ENCODE measurements at places on chromosomes 6 and 20.
A peak's percentile ranks its signal among the peaks of the same experiment; 100 is the strongest.

- DNase-seq = no peak
Measured at GRCh38 chr20:51050531-51051075, 27.7 kb upstream of the KCNG1 start.

GRCh38 chr6:35497571-35498421, 917 bp upstream of the TEAD3 start:
- DNase-seq = peak; percentile 62

- DNase-seq = no peak
Measured at GRCh38 chr6:56147766-56148165, 99.6 kb downstream of the COL21A1 start.

DNA sequence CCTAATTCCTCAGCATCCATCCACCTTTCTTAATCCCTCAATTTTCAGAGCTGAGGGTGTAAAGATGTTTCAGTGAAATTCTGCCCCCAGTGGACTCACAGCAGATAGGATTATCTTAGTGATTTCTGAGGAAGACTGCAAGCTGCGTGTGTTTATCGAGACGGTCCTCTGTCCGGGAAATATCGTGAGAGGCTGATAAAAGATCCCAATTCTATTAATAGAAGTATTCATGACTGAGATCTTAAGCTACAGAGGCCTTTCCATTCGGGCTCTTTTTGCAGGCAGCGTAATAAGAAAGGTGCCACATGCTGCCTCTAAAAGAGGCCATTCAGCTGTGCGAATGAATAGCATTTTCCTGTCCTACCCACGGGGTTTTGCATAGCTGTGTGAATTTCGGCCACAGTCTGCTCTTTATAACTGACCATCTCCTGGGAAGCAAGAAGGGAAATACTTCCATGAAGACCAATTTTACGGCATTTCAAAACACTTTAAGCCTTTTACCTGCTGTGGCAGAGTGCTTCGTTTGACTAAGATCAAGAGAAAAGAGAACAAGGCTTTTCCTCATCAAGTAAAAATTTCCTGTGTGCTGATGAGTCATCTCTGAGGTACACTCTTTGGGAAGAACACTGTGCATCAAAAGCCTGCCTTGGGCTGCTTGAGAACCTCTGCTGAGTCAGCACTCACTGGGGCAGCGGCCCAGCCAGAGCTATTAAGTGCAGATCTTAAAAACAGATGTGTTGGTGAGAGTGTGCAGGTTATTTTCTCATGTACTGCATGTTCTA, 208.8 kb downstream of the ARHGAP18 start:
- no peak for DNase-seq

DNA sequence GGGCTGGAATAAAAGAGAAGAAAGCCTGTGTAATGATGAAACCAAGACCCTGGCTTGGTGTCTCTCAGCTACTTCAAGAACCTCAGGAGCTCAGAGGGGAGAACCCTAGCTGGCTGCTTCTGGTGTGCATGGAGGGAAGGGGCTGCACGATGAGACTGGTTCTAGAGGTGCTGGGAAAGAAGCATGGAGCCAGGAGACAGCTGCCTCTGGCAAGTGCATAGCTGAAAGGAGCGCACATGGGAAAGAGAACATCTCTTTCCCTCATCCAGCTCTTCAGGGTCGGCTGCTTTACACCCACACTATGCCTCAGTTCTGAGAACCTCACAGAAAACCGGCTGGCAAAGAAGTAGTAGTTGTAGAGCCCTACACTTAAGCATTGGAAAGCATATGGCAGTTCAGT, 139.5 kb downstream of the QKI start:
- no peak for DNase-seq

GRCh38 chr6:17202526-17202925, 78.6 kb upstream of the RBM24 start:
- DNase-seq = no peak

DNA sequence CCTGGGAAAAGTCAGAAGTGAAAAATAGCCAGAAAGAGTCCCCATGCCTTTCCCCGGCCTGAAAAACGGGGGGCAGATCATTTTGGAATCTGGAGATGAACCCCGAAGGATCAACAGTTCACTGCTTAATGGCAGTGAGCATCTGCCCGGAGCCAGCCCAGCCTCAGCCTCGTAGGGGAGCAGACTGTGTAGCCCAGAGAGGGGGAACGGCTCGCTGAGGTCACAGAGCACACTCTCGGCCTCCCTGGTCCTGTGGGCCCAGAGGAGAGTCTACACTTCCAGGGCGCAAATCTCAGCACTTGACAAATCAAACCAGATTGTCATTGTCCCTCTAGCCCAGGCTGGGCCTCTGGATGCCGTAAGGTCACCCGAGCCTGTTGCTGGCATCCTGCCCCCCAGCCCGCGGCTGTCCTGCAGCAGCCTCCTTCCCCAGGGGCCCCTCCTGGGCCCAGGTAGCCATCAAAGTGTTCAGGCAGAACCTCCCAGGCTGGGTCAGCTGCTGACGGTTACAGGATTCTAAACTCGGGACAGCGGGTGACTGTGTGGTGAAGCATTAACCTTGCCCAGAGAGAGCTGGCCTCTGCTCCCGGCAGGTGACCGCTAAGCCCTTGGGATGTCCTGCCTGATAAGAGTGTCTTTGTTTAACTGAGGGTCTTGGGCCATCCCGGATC, 56.1 kb downstream of the GNAS-AS1 start:
- no peak for DNase-seq

DNA sequence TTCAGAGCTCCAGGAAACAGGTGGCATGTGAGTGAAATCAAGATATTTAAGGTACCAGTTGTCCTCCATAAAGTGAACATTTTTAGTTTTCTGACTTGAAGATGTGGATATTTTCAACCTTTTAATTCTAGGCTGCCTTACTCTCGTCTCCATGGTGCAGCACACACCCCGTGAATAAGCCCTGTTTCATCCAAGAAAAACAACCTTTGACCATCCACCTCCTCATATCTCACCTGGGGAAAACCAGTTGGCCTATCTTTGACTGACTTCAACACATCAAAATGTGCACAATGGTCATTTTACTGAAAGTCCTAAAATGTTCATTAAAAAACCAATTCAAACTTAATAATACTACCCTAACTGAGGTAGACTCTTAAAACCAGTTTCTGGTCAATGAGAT, 73.8 kb upstream of the CD2AP start:
- DNase-seq = no peak

DNA sequence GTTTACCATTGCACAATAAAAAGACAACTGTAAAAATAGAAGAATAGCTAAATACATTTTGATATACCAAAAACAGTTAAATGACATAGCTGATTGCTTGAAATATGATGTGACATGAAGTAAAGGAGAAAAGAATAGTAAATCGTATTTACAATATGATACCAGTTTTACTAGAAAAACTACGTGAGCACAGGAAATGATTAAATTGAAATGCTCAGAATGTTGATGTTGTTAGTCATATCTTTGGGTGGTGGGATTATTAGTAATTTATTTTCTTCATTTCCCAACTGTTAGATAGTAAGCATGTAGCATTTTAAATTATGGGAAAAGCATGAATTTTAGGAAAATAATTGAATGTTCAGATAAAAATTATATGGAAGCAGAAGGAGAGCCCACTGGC, 268.3 kb upstream of the TAB2 start:
- DNase-seq = no peak

GRCh38 chr20:50110141-50111047, 2.6 kb downstream of the UBE2V1 start:
- DNase-seq = peak; percentile 73

DNA sequence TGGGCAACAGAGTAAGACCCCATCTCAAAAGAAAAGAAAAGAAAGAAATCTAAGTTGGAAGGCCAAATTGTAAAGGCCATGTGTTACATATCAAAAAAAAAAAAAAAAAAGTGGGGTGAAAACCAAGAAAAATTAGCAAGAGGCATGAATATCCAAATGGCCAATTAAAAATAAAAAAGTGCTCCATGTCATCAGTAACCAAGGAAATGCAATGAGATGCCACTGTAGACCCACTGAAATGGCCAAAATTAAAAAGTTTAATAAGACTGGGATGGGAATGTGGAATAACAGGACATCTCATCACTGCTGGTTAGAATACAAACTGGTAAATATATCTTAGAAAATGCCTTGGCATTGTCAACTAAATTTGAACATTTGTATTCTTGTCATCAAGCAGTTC, 30.1 kb upstream of the BCLAF1 start:
- no peak for DNase-seq

GRCh38 chr6:162099685-162100084, 627.9 kb downstream of the PRKN start:
- peak; percentile 70 for DNase-seq

DNA sequence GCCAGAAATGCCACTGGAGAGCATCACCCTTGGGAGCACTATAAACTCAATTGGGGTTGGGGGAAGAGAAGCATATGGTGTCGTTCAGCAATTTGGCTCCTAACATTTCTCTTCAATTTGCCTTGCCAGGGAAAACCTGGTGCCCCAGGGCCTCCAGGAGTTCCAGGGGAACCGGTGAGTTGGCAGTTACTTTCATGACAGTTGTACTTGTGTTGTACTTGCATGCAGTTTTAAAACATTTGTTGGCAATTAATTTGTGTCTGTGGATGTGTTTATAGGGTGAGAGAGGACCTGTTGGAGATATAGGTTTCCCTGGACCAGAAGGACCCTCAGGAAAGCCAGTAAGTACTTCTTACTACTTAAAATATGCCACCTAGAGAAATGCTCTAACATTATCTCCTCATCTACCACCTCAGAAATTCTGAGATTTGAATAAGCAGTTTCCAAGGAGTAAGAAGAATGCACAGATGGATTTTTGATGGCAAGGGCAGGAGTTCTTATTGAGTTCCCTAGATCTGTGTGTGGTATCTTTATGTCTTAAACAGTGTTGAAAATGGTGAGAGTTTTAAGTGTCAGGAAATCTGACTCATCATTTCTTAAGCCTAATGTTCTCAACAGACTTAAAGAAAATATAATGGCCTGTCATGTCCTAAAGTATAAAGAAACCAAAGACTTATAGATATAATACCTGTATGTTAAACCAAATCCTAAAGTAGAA, 122.5 kb downstream of the COL9A1 start:
- no peak for DNase-seq

GRCh38 chr6:73791336-73791735, 95.3 kb downstream of the CD109 start:
- no peak for DNase-seq

DNA sequence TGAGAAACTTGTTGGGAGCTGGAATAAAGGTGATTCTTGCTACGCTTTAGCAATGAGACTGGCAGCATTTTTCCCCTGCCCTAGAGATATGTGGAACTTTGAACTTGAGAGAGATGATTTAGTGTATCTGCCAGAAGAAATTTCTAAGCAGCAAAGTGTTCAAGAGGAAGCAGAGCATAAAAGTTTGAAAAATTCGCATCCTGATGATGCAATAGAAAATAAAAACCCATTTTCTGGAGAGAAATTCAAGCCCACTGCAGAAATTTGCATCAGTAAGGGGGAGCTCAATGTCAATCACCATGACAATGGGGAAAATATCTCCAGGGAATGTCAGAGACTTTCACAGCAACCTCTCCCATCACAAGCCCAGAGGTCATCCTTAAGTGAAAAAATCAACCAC, 35.3 kb downstream of the MICA start:
- no peak for DNase-seq

- DNase-seq = no peak
Measured at GRCh38 chr6:111129013-111129412, 41.7 kb downstream of the SLC16A10 start.

- no peak for DNase-seq
Measured at GRCh38 chr6:131949620-131949908, 1.6 kb downstream of the CCN2 start.

- no peak for DNase-seq
Measured at GRCh38 chr6:166901626-166902025, 54.7 kb downstream of the RNASET2 start.

- no peak for DNase-seq
Measured at GRCh38 chr6:2938632-2939083, 32.7 kb downstream of the SERPINB6 start.

- no peak for DNase-seq
Measured at GRCh38 chr6:124977067-124977908, 15.1 kb downstream of the RNF217 start.

GRCh38 chr20:59125836-59126235, 37.8 kb upstream of the ZNF831 start:
- no peak for DNase-seq

DNA sequence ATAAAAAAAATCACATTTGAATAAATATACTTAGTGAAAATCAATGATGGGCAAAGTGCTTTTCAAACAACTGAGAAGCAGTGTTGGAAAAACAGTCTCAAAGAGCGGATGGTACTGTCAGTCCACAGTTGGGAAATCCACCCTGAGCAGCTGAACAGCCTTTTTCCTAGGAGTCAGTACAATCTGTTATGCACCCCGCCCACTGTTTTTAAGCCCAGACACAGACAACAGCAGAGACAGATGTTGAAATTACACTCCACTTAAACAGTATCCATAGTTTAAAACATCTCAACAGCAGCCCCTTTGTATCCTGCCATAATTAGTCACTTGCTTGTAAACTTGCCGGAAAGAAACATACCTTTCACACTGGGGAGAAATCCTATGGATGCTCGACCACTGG, 372 bp downstream of the KIAA0408 start:
- no peak for DNase-seq

- no peak for DNase-seq
Measured at GRCh38 chr20:50866036-50866685, 65.1 kb downstream of the ADNP start.

- DNase-seq = no peak
Measured at GRCh38 chr6:40346246-40346645, 240.9 kb downstream of the LRFN2 start.

DNA sequence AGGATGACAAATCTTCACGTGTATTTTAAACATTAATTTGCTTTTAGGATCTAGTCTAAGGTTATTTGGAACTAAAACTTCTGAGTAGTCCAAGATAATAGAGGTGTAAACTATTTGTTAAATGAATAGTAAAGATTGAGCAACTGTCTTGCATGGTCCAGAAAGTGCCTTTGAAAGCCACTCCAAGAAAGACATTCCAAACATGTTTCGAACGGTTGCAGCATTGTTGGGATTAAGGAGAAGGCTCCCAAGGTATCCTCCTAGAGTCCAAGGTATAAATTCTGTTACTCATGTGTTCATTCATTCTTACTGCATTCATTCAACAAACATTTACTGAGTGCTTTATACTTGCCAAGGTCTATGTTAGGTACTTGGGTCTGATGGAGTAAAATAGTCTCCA, 28.8 kb upstream of the MYLK2 start:
- DNase-seq = no peak

GRCh38 chr6:69820018-69820417, 23.2 kb upstream of the LMBRD1 start:
- DNase-seq = no peak

DNA sequence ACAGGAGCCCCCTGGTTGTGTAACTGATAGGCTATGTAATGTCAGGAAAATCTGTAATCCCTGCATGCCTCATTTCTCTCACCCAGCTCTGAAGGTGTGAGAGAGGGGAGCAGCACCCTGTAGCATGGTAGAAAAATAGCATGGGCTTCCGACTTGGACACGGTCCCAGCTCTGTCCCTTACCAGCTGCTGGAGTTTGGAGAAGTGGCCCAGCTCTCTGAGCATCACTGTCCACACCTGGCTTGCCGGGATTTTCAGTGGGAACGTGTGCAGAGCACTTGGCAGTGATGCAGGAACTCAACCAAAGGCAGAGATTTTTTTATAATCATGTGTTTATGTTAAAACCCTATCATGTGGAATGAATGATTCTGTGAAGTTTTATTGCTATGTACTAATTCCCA, 34.6 kb downstream of the STK35 start:
- no peak for DNase-seq

GRCh38 chr6:30329331-30329730, 2.6 kb downstream of the TRIM39 start:
- peak; percentile 15 for DNase-seq

Measured in activated T-cell treated with anti-CD3 and anti-CD28 coated beads, Interleukin-2, amount 50 U/mL, for 72 hours (primary cell).